ENCODE measurements at places on chromosomes 5 and 9.

DNA sequence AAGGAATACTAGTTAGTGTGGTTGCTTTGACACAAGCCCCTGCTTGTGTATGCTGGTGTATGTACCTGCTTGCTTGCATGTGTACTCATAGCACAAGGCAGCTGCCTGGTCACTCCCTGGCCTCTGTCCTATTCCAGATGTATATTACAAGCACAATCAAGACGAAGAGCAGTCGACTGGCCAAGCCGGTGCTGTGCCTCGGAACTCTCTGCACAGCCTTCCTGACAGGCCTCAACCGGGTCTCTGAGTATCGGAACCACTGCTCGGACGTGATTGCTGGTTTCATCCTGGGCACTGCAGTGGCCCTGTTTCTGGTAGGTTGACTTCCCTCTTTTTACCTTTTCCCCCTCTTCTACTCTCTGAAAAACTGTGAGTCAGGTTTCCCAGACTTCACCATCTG, 72.1 kb downstream of the BAAT start:
- no peak for DNase-seq

DNA sequence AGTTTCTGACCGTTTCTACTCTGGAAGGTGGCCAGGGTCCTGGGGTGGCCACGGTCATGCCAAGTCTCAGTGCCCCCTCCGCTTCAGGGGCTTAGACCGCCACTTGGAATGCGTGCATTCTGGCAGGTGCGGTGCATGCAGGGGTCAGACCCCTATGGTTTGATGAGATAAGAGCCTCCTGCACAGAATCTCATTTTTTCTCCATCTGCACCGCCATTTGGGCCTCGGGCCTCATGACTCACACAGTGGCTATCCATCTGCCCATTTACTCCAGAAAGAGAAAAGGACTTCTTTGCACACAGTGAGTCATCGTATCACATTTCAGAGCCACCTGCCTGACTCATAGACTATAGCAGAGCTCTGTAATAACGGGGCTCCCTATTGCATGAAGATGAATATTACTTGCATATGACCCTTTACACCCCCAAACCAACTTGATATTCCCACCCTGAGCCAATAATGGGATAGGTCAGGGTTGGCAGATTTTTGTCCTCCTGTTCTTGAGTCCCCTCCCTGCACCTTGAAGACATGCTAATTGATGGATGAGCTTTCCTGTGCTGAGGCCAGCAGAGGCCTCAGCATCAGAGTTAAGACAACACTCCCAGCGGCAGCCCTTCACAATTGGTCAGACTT, 157.4 kb downstream of the NR3C1 start:
- no peak for DNase-seq

GRCh38 chr5:121658221-121658620, 193.5 kb upstream of the FTMT start:
- DNase-seq = no peak

DNA sequence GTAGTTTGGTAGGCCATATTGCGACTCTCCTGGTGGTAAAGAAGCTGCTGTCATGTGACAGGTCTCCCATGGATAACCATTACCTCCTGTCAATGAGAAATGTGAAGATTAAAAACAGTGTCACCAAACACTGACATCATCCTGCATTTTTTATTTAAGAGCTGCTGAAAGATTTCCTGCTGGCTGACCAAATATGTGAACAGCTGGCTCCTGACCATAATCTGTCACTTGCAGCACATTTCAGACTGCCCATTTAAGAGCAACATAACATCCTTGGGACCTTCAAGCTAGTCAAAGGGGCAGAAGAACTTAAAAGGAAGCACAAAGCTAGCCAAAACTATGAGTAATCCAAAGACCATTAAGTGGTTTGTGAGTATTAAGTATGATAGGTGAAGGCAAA, 288.0 kb downstream of the IZUMO3 start:
- no peak for DNase-seq

DNA sequence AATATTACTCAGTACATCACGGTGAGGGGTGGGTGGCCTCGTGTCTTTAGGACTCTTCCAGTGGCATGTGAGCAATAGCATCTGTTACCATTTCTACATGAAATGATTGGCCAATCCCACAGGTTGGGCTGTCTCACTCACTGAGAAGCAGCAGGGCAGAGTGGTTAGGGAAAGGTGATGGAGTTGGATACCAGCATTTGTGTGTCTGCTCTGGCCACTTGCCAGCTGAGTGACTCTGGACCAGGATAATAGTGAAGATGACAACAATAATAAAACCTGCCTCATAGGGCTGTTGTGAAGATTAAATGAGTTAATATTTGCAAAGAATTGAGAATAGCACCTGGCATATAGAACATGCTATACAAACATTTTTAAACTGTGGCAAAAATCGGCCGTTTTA, 42.0 kb downstream of the IQGAP2 start:
- DNase-seq = no peak

GRCh38 chr5:157068785-157069184, 9.9 kb upstream of the HAVCR1 start:
- DNase-seq = no peak

- DNase-seq = peak; percentile 89
Observed at GRCh38 chr9:96417051-96417586, 1.1 kb downstream of the ZNF367 start.

GRCh38 chr9:92717201-92718085, 47.2 kb downstream of the BICD2 start:
- no peak for DNase-seq

DNA sequence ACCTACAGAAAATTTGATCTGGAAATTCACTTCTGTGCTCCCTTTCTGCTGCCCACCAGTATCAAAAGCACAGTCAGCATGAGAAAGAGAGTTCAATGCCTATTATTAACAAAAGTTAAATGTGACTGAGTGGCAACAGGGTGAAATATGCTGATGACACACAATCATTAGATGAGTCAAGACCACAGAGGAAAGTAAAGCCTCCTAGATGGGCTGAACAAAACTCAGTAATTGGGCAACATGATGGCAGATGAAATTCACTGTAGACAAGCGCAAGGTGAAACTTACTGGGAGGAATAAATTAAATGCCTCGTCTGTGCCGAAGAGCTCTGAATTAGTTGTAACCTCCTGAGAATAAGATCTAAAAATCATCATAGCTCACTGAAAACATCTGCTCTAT, 752.8 kb downstream of the IRX1 start:
- DNase-seq = no peak

DNA sequence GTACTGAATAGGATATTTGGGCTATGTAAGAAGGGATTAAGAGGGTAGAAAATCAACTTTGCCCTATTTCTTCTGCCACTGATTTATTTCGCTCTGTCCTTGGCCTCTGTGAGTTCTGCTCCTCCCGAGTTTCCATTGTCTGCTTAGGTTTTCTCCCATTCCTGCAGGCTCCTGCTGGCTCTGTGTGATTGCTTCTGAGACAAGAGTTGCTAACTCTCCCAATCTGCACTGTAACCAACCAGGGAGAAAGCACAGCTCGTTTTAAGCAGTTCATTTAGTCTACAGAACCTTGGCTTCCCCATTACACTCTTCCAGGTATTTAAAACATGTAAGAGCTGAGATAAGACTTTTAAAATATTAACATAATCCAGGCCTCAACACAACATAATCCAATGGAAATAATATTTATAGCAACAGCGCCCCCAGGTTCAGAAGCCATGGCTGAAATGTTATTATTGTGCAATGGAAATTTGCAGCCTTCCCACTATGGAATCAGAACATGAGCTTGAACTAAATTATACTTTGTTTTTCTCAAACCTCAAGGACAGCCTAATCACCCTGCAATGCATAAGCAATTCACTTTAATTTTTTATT, 203.5 kb downstream of the ERCC6L2 start:
- DNase-seq = no peak

DNA sequence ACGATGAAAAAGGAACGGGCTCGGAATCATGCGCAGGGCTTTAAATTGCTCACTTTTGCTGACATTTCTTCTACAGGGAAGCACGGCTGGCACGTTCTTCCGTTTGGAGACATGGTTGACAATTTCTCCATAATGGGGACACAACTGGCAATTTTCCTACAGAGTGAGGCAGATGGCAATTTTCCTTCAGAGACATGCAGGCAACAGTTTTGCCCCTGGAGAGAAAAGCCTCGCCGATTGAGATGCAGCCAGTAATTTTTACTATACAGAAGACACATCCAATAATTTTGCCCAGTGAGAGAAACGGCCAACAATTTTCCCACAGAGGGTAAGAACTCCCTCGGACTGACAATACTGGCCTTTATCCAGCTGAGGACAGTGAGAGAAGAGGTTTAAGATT, 90.9 kb upstream of the GPR151 start:
- DNase-seq = no peak

DNA sequence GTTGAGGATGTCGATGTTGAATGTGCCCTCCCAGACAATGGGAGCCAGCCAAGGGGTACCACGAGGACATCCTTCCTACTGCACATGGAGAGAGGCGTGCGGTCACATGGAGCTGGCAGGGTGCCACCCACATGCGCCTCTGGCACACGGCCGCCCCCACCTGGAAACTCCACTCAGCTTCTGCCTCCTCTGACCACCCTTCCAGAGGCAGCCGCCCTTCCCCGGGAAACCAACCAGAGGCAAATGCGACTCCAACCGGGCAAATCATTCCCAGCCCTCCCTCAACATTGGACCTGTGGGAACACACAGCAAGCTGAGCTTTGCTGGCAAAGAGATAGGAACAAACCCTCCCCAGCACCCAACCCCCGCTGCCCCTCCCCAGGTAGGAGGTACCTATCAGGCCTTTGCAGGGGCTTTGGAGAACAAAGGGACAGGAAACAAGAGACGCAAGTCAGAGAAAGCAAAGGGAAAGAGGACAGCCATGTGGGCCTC, 17.5 kb downstream of the ABO start:
- no peak for DNase-seq

DNA sequence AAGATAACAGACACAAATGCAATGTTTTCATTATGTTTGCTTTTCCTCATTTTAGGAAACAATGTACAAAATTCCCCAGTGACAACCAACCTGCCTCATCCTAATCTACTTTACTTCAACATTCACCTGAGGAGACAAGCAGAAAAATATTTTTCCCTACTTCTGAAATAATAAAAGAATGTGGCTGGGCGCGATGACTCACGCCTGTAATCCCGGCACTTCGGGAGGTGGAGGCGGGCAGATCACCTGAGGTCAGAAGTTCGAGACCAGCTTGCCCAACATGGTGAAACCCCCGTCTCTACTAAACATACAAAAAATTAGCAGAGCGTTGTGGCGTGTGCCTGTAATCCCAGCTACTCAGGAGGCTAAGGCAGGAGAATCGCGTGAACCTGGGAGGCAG, 36.9 kb downstream of the MYO10 start:
- DNase-seq = no peak

DNA sequence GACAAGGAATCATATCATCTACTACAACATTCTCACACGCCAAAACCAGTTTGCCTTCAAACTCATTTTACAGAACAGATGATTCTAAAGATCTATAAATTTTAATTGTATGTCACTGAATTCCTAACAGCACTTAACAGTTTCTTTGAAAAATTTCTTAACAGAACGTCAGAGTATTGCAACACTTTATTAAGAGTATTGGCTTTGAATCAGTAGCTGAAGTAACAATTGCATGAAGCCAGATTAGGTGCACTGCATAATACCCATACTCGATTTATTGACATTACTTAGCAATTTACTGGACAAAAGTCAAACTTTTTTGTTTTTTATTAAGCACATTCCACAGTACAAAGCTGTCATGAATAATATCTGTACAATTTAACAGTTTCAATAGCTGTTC, 75.8 kb downstream of the SMIM23 start:
- DNase-seq = no peak
